ENCODE measurements at places on chromosomes 5 and 9.

GRCh38 chr9:87080512-87081264, 133.4 kb upstream of the GAS1 start:
- DNase-seq, result no peak

- DNase-seq, result no peak
Measured at GRCh38 chr5:133870661-133871060, 97.8 kb downstream of the C5orf15 start.

DNA sequence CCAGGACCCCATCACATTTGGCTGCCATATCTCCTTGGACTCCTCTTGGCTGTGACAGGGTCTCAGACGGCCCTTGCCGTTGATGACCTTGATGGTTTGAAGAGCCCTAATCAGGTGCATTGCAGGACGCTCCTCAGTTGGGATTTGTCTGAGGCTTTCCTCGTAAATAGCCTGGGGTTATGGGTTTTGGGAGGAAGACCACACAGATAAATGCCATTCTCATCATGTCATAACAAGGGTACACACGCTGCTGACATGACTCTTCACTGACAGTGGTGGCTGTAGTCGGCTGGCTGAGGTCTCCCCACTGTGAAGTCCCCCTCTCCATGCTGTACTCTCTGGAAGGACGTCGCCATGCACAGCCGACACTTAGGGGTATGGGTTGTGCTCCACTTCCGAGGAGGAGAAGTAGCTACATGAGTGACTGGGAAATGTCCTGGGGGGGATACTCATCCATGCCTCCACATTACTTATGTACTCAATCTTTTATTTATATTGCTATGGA, 42.9 kb upstream of the SPTLC1 start:
- DNase-seq, result no peak

DNA sequence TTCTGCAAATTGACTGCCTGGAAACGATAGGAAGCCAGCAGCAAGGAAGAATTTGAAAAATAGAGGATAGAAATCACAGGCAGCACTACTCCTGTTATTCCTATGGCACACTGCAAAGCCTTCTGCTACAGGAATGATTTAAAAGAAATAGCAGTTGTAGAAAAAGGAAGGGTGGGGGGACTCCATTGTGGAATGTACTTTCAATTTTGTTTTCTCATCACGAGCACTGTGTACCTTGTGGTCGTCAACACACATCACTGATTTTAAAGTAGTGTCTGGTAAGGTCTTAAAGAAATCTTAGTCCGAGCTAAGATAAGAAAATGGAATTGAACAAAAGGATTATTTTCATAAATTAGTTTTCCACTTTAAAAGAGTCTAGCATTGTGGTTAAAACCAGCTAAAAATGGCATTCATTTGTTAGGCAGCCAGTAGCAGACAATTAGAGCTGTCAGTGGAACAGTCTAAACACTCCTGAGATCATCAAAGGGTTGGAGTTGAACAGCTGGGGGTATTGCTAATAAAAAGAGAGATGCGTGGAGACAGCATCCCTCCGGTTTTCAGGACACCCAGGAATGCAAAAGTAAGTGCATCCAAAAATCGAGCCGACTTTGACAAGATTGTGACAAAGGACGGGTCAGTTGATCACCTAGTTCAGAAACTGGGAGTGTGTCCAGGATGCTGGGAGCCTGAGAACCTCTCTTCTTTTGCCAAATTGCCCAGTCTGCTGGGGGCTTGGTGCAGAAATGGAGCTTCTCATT, 97.8 kb upstream of the WWC1 start:
- no peak for DNase-seq

- DNase-seq, result no peak
Measured at GRCh38 chr5:43804041-43804440, 201.1 kb downstream of the NNT start.

- DNase-seq, result no peak
Measured at GRCh38 chr5:160497878-160498277, 76.2 kb downstream of the PTTG1 start.

DNA sequence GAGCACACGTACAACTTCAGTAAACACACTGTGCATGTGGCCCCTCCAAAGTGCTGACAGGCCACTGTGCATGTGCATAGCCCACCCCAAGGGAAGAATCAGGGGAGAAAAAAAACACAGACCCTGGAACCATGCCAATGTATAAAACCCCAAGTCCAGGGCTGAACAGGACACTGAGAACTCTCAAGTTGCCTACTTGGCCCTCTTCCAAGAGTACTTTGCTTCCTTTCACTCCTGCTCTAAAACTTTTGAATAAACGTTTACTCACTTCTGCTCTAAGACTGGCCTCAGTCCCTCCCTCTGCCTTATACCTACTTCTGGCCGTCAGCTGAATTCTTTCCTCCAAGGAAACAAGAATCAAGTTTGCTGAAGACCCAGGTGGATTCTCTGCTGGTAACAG, 77.7 kb upstream of the NFIB start:
- no peak for DNase-seq

DNA sequence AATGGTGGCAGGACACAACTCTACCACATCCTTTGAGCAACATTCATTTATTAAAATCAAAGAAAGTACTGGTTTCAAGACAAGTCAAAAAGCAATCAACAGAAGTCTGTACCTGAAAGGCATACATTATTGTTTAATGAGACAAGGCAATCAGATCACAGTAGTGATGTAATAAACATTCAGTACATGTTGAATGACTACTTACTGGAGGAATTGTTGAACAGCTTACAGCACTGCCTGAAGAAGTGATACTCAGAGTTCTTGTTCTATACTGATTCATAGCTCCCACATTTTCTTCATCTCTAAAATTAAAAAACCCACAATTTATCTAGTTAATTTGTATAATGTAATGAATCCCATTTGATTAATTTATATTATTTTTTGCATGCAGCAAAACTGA, 18.2 kb downstream of the RIOK2 start:
- no peak for DNase-seq

DNA sequence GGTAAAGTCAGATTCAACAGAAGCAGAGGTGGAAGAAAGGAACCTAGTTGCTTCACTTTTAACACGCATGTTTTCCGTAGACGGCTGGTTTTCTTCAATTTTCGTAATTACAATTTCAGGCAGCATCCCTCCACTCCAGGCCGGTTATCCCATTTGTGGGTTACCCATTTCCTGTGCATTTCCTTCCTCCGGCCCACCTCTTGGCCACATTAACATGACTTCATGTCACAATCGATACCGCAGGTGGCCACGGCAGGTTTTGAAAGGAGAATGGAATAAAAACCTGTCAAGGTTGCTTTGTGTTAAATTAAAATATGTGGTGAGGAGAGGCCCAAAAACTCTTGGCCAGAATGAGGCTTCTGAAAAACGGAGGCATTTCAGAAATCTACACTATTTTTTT, 130.2 kb downstream of the PCSK5 start:
- no peak for DNase-seq
